Stimulated activated CD4-positive, alpha-beta T cell treated with anti-CD3 and anti-CD28 coated beads, Interleukin-12 subunit alpha, Interleukin-12 subunit beta, amount 100 ng/mL, for 48 hours (primary cell): ENCODE measurements at places on chromosomes 1 and 21.

- DNase-seq, result no peak
Measured at GRCh38 chr1:35448344-35448801, 108.8 kb downstream of the KIAA0319L start.

- DNase-seq, result no peak
Measured at GRCh38 chr1:208387908-208388811, 144.0 kb upstream of the PLXNA2 start.

DNA sequence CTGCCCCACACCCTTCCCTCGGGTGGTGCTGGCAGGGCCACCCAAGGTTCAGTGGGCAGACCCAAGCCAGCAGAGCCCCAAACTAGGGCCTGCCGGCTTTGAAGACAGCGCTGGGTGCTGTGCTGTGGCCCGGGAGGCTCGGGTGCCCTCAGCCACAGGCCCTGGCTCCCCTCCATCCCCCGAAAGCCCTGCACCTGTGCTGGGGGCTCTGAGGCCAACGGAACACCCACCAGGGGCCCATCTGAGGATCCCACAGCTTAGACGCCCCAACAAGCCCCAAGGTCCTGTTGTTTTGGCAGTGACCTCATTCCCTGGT, 8.6 kb downstream of the ITGB2 start:
- DNase-seq, result no peak

DNA sequence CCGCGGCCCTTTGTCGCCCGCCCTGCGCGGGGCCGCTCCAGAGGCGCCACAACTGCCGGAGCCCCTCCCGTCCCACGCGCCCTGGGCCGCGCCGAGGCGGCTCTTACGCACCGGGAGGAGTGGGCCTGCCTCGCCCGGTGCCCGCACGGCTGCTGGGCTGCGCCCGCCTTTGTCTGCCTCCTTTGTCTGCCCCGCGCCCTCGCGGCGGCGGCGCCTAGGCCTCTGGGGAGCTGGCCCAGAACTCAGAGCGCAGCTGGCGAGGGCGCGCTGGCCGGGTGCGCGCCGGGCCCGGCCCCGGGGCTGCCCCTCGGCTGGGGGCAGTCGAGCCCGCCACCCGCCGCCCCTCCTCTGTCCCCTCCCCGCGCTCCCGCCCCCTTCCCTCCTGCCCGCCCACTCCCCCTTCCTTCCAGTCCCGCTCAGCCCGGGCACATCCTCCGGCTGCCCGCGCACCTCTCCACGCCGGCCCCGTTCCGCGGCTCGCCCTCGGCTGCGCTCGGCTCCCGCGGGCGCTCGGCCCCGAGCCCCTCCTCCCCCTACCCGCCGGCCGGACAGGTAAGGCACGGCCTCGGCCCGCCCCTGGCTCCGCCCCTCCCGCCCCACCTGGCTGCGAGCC, at the start of gene DRAXIN:
DRAXIN (plus strand) TSS at position 409 of the 613 bp plus-strand sequence. CDS start 14,549 bp downstream, outside the sequence.
- no peak for DNase-seq

GRCh38 chr1:90711696-90712095, 5.4 kb downstream of the BARHL2 start:
- DNase-seq, result no peak
